ENCODE measurements at places on chromosomes 12 and 14.

- no peak for DNase-seq
These were observed 26.6 kb downstream of the TRAFD1 start for GRCh38 chr12:112151766-112152541.

GRCh38 chr12:30719060-30719459 is 23.4 kb upstream of the IPO8 start:
- DNase-seq, result no peak

GRCh38 chr14:70698288-70698687 is 56.6 kb downstream of the TTC9 start:
- DNase-seq, result no peak

DNA sequence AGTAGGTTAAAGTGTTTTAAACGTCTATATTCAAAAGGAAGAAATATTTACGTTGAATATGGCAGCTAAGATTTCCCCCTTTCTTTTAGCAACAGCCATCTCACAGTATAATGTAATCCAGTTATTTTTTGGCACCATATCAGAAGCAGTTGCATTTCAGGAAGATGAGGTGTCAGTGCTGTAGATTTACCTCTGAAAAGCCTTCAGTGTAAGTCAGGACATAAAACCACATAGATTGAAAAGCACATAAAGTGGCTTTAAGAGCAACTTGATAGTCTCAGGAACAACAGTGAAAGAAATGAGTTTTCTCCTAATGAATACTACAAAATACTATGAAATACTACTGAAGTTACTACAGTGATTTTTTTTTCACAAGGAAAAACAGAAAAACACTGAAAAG is 6.9 kb downstream of the MLH3 start:
- no peak for DNase-seq

DNA sequence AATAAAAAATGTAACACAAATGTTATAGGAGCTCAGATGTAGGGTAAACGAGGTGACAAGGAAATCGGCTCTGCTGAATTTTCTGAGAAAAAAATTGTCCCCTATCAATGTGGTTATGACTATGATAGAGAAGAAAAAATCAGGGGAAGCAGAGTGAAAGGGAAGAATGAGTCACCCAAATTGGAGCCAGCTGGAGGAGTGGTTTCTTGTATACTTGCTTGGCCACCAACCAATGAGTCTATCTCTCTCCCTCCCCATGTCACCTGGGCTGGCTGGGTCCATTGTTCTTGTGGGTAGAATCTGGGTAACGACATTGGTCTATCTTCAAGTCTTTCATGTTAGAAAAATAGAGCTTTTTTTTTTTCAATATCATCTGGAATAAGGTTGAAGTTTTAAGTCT is 196.6 kb upstream of the FLRT2 start:
- DNase-seq, result no peak

- no peak for DNase-seq
These were observed 97.0 kb downstream of the DPF3 start for GRCh38 chr14:72796935-72797334.

DNA sequence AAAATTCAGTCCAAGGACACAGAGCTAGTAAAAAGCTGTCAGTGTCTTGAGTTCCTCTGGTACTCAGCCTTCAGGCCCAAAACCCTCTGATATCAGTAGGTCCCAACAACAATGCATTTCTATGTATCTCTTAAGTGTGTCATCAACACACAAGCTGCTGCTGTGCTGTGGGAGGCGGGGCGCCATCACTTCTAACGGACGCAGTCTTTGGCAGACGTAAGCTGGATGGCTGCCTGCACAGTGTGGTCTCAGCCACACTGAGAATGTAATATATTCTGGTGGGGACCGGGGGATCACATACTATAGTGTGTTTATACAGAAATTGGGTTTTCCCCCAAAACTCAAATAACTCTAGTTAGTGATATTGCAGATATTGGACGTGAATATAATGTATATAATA is 123.9 kb downstream of the SUDS3 start:
- no peak for DNase-seq

DNA sequence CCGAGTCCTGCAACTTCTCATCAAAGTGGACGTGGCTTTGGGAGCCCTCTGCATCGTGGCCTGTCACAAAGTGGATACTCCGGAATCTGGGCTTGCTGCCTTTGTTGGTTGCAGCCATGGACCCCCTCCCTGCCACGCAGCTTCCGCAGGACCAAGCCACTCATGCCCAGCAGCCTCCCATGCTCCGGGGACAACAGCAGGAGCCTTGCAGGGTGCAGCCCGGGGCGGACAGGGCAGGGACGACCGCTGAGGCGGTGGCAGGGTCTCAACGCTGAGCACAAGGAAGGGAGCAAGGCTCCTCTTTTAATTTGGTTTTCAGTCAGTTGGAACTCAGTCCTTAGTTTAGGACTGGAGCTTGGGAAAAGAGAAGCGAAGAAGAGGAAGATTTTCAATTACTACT is 12.1 kb upstream of the ADCY6 start:
- DNase-seq, result no peak

DNA sequence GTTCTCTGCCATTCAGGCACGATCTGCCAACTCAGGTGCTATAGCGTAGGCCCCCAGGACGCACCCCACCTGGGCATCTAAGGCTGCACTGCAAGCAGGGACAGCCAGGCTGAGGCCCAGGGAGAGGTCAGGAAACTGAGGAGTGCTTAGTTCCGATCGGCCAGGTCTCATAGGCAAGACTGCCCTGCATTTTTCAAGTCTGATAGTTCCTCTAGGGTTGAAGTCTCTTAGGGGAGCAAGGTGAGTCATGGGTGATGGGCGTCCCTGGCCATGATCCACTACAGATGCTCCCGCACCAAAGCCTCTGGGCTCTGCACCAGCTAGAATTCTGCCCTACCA is 13.2 kb downstream of the NOPCHAP1 start:
- DNase-seq, result no peak

GRCh38 chr12:120735181-120735580 is 9.6 kb downstream of the ACADS start:
- no peak for DNase-seq

DNA sequence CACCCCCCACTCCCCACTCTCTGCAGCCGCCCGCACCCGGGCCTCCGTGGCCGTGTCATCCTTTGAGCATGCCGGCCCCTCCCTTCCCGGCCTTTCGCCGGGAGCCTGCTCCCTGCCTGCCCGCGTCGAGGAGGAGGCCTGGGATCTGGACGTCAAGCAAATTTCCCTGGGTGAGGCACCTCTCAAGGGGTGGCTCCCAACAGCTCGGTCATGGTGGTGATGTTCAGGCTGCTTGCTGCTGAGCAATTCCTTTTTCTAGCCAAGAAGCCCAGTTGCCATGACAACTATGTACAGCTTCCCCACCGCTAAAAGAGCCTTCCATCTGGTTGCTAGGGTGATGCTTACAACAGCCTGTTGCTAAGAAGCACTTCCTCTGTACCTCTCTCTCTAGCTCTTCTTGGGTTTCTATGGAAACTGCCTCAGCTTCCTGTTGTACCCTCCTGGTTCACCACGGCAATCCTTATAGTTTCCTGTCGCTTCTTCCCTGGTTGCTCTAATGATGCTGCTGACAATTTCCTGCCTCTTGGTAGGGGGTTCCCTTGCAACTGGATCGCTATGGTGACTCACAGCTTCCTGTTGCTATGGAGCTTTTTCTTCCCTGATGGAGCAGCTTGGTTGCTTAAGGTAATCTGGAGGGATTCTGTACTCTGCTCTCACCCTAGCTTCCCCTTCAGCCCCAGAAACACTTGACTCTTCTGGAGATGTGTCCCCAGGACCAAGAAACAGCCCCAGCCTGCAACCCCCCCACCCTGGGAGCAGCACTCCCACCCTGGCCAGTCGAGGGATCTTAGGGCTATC is 11.0 kb downstream of the ZNF219 start:
- peak; percentile 74 for DNase-seq

- DNase-seq, result no peak
These were observed 23.7 kb downstream of the GSTZ1 start for GRCh38 chr14:77344377-77344996.

GRCh38 chr14:56273155-56273554 is 154.9 kb downstream of the PELI2 start:
- DNase-seq, result no peak

DNA sequence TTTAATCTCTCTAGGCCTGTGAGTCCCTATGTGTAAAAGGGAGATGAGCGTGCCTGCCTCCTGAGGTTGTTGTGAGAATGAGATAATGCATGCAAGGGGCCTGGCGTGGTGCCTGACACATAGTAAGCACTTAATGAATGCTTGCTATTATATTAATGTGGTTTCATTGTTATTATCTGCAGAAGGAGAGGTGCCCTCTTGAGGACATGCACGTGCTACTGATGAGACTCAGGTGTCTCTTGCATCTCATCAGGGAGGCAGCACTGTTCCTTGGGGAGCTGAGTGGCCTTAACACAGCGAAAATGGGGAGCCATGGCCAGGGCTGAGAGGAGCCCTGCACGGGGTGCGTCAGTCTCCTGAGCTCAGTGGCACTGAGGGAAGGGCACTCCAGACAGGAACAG is 29.9 kb upstream of the BCDIN3D start:
- no peak for DNase-seq

DNA sequence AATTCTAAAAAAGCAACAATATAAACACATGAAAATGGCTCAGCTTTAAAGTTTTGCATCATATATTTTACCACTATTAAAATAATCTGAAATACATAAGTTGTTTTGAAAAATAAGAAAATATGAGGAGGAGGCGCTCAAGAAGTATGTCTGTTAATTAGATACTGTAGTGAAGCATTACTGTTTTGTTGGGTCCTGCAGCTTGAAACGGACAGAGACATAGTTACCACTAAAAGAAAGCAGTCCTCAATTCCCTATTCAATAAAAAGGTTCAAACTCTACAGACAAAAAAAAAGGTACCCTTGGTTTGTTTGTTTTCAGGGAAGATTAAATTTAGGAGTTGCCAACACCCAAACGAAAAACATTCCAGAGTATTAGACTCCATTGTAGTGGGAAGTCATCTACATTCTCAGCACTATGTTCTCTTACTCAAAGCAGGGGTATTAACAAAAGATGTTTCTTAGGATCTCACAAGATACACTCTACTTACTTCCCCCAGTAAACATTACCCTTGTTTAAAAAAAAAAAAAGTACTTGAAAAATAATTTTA is 3.0 kb downstream of the PAWR start:
- no peak for DNase-seq

GRCh38 chr14:92959761-92960680 is 37.1 kb downstream of the CHGA start:
- no peak for DNase-seq

DNA sequence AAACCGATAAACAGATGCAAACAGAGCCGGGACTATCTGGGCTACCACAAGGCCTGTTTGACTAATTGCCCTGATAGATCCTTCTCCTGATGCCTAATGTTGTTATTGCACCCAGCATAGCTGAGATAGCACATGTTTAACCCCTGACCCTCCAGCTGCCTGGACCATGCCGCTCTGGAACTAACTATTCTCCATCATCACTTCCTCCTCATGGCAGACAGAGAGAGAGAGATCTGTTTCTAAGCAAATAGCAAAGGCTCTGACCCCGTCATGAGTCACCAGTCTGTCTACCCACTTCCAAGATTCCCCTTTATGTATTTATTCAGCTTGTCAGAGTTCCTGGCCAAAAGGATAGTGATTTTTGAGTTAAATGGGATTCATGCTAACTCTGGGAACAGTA is 58.2 kb upstream of the FLRT2 start:
- DNase-seq, result no peak

- DNase-seq, result no peak
These were observed 35.5 kb downstream of the RGS6 start for GRCh38 chr14:71967704-71968103.

- DNase-seq, result peak; percentile 99
These were observed 205.1 kb upstream of the FSCB start for GRCh38 chr14:44712024-44712815.

DNA sequence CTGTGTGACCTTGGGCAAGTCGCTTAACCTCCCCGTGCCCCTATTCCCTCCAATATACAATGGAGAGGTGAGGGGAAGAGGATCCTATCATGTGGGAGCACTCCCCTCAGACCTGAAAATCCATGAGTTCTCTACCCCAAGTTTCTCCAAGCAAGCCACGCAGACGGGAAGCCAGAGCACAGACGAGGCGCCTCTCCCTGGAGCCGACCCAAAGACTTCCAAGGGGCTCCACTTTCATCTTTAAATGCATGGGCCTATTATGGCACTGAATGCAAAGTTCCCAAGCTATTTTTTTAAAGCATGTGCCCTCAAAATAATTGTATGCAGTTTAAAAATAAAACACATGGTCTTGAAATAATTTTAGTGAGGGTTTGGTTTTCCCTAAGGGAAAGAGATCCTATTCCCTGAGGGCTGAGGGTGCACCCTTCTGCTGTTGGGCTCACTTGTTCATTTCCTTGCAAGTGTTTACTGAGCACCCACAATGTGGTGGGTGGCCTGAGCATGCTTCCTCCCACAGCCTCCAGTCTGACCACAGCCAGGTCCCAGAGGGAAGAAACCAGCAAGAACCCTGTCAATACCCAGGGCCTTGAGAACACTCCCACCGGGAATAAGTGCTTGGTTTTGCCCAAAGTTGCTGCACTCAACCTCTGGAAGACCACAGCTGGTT is 14.6 kb downstream of the CMKLR1 start:
- no peak for DNase-seq

- no peak for DNase-seq
These were observed 41.7 kb downstream of the ZCRB1 start for GRCh38 chr12:42284157-42284556.

- DNase-seq, result no peak
These were observed 24.5 kb upstream of the ULK1 start for GRCh38 chr12:131869871-131870418.

DNA sequence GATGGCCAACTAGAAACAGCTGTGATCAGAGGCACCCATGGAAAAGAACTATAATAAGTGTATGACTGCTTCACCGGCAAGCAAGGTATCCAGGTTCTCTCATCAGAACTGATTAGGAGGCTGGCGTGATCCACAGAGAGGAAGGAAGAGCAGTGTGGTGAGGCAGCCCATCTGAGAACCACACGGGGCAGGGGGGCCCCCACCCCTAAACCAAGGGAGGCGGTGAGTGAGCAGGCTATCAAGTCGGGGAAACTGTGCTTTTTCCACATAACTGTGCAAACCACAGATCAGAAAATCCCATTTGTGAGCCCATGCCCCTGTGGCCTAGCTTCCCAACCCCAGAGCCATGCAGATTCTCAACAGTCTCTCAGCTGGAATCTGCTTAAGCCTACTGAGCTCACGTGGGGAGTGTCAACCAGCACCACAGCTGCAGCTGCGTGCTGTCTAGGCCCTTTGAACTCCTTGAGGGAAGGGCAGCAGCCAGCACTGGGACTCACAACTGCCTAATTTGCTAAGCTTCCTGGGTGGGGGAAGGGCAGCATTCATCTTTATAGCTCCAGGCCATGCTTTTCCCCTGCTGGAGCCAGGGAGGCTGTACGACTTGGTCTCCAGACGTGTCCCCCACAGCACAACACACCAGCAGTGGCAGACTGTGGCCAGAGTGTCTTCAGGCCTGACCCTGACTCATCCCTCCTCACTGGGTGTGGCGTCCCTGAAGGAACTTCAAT is 444.4 kb upstream of the ATP2B1 start:
- DNase-seq, result no peak

GRCh38 chr14:71244341-71244740 is 337.1 kb downstream of the PCNX1 start:
- DNase-seq, result no peak

DNA sequence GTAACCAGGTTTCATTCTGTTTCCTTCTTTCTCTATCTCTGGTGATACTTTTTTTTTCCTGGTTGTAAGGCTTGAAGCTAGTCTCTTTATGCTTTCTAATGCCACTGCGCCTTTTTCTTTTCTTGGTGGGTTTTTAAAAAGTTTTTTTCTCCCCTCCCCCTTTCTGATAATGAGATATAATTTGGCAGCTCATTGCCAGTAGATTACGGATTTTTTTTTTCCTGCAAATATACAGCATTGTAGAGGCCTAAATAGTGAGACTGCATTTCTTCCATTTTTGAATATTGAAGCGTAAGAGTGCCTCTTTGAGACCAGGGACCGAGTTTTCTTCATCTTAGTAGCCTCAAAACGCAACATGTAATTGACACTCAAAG is 1.1 kb downstream of the PAPOLA start:
- no peak for DNase-seq

Measured in DMS79 (cell line).